Smooth muscle cell of the coronary artery (primary cell): ENCODE measurements at places on chromosomes 2 and 18. TPM values are rescaled to one million over a fixed set of nuclear protein-coding genes. Genes with fewer than 3 reads are reported as not detected.

Gene KIAA2012
- under 0.01 TPM in 1 of 2 replicates, not detected in the other for total RNA-seq

Gene ZNF804A
- under 0.01 and 0.83 TPM in 2 replicates for total RNA-seq

Gene CHRND
- total RNA-seq = not detected in 2 replicates

Gene SIX3
- total RNA-seq = not detected in 2 replicates

Gene TLX2
- total RNA-seq = not detected in 2 replicates

Gene WBP1
- total RNA-seq = 68.7 and 75.7 TPM in 2 replicates

Gene DDX18
- total RNA-seq = 27.6 and 48.3 TPM in 2 replicates

Gene CCDC74A
- 6.1 and 13.8 TPM in 2 replicates for total RNA-seq

Gene PSMA8
- not detected in 2 replicates for total RNA-seq

Gene LOXHD1
- 0.94 TPM in 1 of 2 replicates, not detected in the other for total RNA-seq

Gene HAUS1
- total RNA-seq = 18.7 and 25.6 TPM in 2 replicates

Gene ADAM23
- total RNA-seq = 1.3 and 2.4 TPM in 2 replicates

Gene ABCG5
- total RNA-seq = not detected in 2 replicates

Gene ARHGAP28
- total RNA-seq = 0.08 and 7.0 TPM in 2 replicates

Gene LIMS4
- 1.4 and 11.9 TPM in 2 replicates for total RNA-seq

Gene VAMP5
- 65.5 and 97.5 TPM in 2 replicates for total RNA-seq

Gene SKA1
- 0.94 and 3.5 TPM in 2 replicates for total RNA-seq

Gene ANKRD23
- 0.53 and 1.4 TPM in 2 replicates for total RNA-seq

Gene MALL
- 6.1 and 10.2 TPM in 2 replicates for total RNA-seq

Gene IFIH1
- total RNA-seq = 2.6 and 6.3 TPM in 2 replicates

Gene IL36G
- not detected in 2 replicates for total RNA-seq

Gene ACADL
- 0.12 and 0.83 TPM in 2 replicates for total RNA-seq

Gene TNP1
- total RNA-seq = not detected in 2 replicates

Gene SLC4A3
- 1.7 and 2.1 TPM in 2 replicates for total RNA-seq

Gene STAT4
- total RNA-seq = 4.1 and 4.4 TPM in 2 replicates

Gene UGT1A4
- not detected in 2 replicates for total RNA-seq

Gene CD8B2
- 0.23 TPM in 1 of 2 replicates, not detected in the other for total RNA-seq

Gene RAX
- total RNA-seq = not detected in 2 replicates
